ENCODE measurements at places on chromosomes 3 and 15.

GRCh38 chr3:194150252-194150934 is 14.4 kb downstream of the HES1 start:
- DNase-seq = no peak

GRCh38 chr3:141650783-141651182 is 87.3 kb upstream of the RNF7 start:
- no peak for DNase-seq

DNA sequence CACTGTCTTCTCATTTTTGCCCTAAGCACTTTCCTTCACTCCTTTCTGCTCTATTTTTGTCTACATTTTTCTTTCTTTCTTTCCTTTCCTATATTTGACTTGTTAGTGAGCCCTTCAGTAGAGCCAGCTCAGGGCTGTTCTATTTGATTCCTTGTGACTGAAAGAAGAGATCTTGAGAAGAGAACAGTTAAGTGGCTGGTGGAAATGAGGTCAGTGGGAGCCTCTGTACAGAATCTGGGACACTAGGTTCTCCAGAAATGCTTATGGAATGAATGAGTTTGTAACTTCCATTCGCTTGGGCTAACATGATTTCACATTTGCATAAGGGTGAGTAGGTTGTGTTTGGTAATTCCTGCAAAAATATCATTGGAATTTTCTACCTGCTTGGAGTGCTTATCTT is 45.6 kb downstream of the CACNA2D3 start:
- no peak for DNase-seq

- peak; percentile 73 for DNase-seq
Observed at GRCh38 chr3:149581248-149581647, 76.6 kb downstream of the WWTR1 start.
